SJSA1 (cell line): ENCODE measurements at places on chromosomes 1 and 21. TPM values are rescaled to one million over a fixed set of nuclear protein-coding genes. Genes with fewer than 3 reads are reported as not detected.
A peak's percentile ranks its signal among the peaks of the same experiment; 100 is the strongest.

DNA sequence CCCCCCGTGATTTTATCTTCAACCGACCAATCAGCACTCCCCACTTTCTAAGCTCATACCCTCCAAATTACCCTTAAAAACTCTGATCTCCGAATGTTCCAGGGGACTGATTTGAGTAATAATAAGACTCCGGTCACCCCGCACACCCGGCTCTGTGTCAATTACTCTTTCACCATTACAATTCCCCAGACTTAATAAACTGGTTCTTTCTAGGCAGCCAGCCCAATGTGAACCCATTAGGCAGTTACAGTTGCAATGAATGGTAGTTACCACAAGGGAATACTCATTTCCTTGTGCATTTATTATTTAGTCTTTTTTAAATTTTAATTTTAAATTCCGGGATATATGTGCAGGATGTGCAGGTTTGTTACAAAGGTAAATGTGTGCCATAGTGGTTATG is 177.9 kb downstream of the HFM1 start:
- no peak overlapping the region for H3K4me3 ChIP-seq
- no peaks in the 10 kb centered on the region for H3K27me3 ChIP-seq
- no peaks in the 10 kb centered on the region for H3K36me3 ChIP-seq
- H3K4me1 ChIP-seq: no peaks in the 10 kb centered on the region

Gene PRKAA2
- total RNA-seq: 0.05 and 0.13 TPM in 2 replicates

Gene MX2
- total RNA-seq: not detected in 2 replicates

Gene CYP4A22
- not detected in 2 replicates for total RNA-seq

DNA sequence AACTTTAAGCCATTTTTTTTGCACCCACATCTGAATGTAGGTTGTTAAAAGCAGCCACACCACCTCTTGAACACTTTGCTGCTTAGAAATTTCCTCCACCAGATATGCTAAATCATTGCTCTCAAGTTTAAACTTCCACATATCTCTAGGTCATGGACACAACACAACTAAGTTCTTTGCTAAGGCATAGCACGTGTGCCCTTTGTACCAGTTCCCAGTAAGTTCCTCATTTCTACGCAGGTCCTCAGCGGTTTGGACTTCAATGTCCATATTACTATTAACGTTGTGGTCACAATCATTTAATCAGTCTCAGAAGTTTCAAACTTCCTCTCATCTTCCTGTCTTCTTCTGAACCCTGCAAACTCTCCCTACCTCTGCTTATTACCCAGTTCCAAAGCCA is 661.6 kb upstream of the PKN2 start:
- no peak for DNase-seq
- H3K4me1 ChIP-seq: no peaks in the 10 kb centered on the region
- H3K27ac ChIP-seq: no peak overlapping the region
- H3K36me3 ChIP-seq: no peaks in the 10 kb centered on the region
- H3K4me3 ChIP-seq: no peak overlapping the region
- H3K27me3 ChIP-seq: no peaks in the 10 kb centered on the region

Gene LRRN2
- not detected in 2 replicates for total RNA-seq

GRCh38 chr1:53367503-53368313 is 39.8 kb upstream of the LRP8 start:
- H3K36me3 ChIP-seq: no peaks in the 10 kb centered on the region
- H3K4me1 ChIP-seq: no peaks in the 10 kb centered on the region
- no peak overlapping the region for H3K27ac ChIP-seq
- peak; percentile 37 for DNase-seq

Gene CR1L
- total RNA-seq: not detected in 2 replicates

Gene FMN2
- total RNA-seq: 12.7 and 32.6 TPM in 2 replicates

Gene NPHS2
- not detected in 2 replicates for total RNA-seq

Gene CD2
- not detected in 2 replicates for total RNA-seq

GRCh38 chr1:181113059-181113641 is 24.6 kb downstream of the IER5 start:
- H3K27me3 ChIP-seq: no peaks in the 10 kb centered on the region
- H3K36me3 ChIP-seq: no peaks in the 10 kb centered on the region
- peak overlapping the region; percentile 46 for H3K27ac ChIP-seq
- peak; percentile 60 for DNase-seq
- H3K4me1 ChIP-seq: peaks cover 42% of the 10 kb centered on the region

Gene GSTM4
- 18.8 and 26.7 TPM in 2 replicates for total RNA-seq

Gene LRRIQ3
- total RNA-seq: 1.7 and 2.5 TPM in 2 replicates

GRCh38 chr1:44553771-44554170 is 120.5 kb downstream of the TMEM53 start:
- no peak overlapping the region for H3K4me3 ChIP-seq
- no peaks in the 10 kb centered on the region for H3K36me3 ChIP-seq
- no peaks in the 10 kb centered on the region for H3K27me3 ChIP-seq
- no peak overlapping the region for H3K27ac ChIP-seq

DNA sequence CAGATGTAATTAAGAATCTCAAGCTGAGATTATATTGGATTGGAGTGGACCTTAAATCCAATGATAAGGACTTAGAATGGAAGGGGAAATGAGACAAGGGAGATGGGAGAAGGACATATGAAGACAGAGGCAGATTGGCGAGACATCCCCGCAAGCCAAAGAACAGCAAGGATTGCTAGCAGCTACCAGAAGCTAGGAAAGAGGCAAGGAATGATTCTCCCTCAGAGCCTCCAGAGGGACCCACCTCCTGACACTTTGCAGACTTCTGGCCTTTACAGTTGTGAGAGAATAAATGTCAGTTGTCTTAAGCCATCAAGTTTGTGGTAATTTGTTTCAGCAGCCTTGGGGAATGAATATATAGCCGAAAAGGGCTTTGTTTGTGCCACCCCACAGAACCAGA is 20.7 kb downstream of the METTL13 start:
- DNase-seq: no peak
- 0 out of 2 replicates have a peak, but pooled peaks cover 3% of the 10 kb centered on the region for H3K4me1 ChIP-seq
- H3K27me3 ChIP-seq: no peaks in the 10 kb centered on the region
- H3K4me3 ChIP-seq: no peak overlapping the region
- peaks cover 14% of the 10 kb centered on the region for H3K36me3 ChIP-seq

GRCh38 chr1:9239622-9240401 is 5.2 kb downstream of the H6PD start:
- H3K36me3 ChIP-seq: peaks cover 6% of the 10 kb centered on the region; the same call in 1 of the 2 replicates
- DNase-seq: peak; percentile 66
- H3K4me3 ChIP-seq: no peak overlapping the region
- no peaks in the 10 kb centered on the region for H3K27me3 ChIP-seq
- peaks cover 25% of the 10 kb centered on the region for H3K4me1 ChIP-seq
- H3K27ac ChIP-seq: peak overlapping the region; percentile 49

DNA sequence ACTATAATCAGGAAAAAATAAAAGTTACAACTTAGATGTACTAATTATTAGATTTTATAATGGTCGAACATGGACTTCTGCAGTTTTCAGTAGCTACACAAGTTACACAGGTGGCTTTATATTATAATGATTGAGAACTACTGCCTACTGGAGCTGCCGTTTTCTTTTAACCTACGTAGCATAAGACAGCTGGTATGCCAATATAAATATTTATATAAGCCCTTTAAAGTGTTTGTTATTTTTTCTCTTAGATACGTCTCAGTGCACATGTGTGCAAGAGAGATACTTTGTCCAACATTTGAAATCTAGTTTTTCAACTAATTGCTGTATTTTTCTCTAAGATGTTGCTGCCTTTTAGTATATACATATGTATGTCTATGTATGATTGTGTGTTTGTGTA is 42.4 kb downstream of the PDC start:
- H3K4me3 ChIP-seq: no peak overlapping the region
- no peak overlapping the region for H3K27ac ChIP-seq
- DNase-seq: no peak

- peak overlapping the region; percentile 95 for H3K4me3 ChIP-seq
- H3K27ac ChIP-seq: peak overlapping the region; percentile 89
- H3K4me1 ChIP-seq: peaks cover 39% of the 10 kb centered on the region
- H3K27me3 ChIP-seq: no peaks in the 10 kb centered on the region
- peaks cover 64% of the 10 kb centered on the region for H3K36me3 ChIP-seq
These were observed 2.2 kb downstream of the FOXD2 start for GRCh38 chr1:47439819-47440598.

Gene BARHL2
- not detected in 2 replicates for total RNA-seq

Gene SLC1A7
- total RNA-seq: 4.5 and 12.1 TPM in 2 replicates

DNA sequence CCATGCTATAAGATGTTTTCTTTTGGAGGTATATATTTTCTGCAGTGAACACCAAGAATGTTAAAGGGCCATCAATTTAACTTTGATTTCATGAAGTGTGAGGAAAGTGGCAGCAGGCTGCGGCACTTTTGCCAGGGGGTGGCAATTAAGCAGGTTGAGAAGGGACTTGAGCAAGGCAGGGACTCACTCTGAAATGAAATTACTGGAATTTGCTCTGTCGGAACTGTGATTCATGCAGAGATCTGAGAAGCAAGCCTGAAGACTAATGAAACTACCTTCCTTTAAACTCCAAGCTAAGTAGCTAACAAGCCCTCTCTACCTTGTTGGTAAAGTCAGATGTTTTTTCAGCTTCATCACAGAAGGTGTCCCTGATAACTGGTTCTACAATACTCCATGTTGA is 441.6 kb downstream of the SIPA1L2 start:
- no peak overlapping the region for H3K4me3 ChIP-seq
- H3K27me3 ChIP-seq: no peaks in the 10 kb centered on the region
- DNase-seq: no peak
- no peaks in the 10 kb centered on the region for H3K36me3 ChIP-seq
- H3K4me1 ChIP-seq: no peaks in the 10 kb centered on the region; the same call in 1 of the 2 replicates

GRCh38 chr1:64001038-64001437 is 202.4 kb upstream of the UBE2U start:
- H3K27me3 ChIP-seq: no peaks in the 10 kb centered on the region
- peak; percentile 71 for DNase-seq
- peaks cover 26% of the 10 kb centered on the region for H3K4me1 ChIP-seq
- H3K27ac ChIP-seq: peak overlapping the region; percentile 22; the same call in 1 of the 2 replicates
- no peak overlapping the region for H3K4me3 ChIP-seq

DNA sequence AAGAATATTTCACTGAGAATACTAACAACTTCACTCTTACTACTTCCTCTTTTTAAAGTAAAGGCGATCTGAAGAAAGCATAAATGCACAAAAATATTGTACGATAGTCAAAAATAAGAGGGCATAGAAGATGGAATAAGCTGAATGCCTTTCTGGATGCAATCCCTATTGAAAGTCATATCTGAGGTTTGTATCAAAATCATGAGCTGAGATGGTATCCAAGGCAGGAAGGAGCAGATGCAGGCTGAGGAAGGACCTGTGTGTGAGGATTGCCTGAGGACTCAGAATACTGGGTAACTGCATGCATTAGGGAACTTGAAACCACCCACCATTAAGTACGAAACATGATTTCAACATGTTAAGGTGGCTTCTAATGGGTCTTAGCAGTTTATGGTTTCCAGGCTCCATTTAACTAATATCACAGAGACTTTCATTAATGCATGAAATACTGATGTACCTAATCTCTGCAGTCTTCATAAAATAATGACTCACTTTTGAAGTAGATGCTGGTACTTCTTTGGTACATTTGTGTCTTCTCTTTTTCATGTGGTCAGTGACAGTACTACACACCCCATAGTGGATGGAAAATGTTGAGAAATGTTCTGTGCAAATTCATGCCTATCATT is 29.6 kb upstream of the RGS1 start:
- H3K27ac ChIP-seq: no peak overlapping the region
- no peaks in the 10 kb centered on the region for H3K36me3 ChIP-seq
- no peak overlapping the region for H3K4me3 ChIP-seq
- peaks cover 30% of the 10 kb centered on the region for H3K4me1 ChIP-seq
- DNase-seq: no peak

Gene COL16A1
- 365 and 404 TPM in 2 replicates for total RNA-seq

- H3K27ac ChIP-seq: no peak overlapping the region
- DNase-seq: no peak
- no peaks in the 10 kb centered on the region for H3K36me3 ChIP-seq
- H3K4me1 ChIP-seq: peaks cover under 1% of the 10 kb centered on the region
- no peaks in the 10 kb centered on the region for H3K27me3 ChIP-seq
These were observed 79.7 kb upstream of the RAB4A start for GRCh38 chr1:229191066-229191674.

- peak; percentile 47 for DNase-seq
- H3K4me3 ChIP-seq: no peak overlapping the region
- H3K36me3 ChIP-seq: no peaks in the 10 kb centered on the region
- no peaks in the 10 kb centered on the region for H3K27me3 ChIP-seq
- no peak overlapping the region for H3K27ac ChIP-seq
These were observed 80.4 kb downstream of the ADARB1 start for GRCh38 chr21:45154511-45155508.

Gene FCER1G
- total RNA-seq: 1.1 TPM in 1 of 2 replicates, not detected in the other

DNA sequence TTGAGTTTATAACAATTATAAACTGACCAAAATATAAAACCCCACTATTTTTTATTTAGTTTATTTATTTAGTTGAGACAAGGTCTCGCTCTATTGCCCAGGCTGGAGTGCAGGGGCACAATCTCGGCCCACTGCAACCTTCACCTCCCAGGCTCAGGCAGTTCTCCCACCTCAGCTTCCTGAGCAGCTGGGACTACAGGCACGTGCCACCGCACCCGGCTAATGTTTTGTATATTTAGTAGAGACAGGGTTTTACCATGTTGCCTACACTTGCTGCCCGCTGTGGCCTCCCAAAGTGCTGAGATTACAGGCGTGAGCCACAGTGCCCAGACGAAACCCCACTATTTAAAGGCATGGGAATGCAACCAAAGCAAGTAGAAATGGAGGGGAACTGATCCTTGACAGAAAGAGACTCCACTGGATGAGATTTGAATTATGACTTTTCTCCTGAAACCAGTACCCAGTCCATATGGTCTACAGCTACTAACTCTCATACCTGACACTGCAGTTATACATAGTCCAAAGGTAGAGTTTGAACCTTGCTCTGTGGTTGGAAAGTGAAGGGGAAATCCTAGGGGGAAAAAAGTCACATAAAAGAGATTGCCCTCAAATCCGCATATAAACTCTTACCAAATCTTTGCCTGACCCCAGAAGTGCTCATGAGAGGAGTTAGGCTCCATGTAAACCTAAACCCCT is 11.3 kb downstream of the LRRC8C start:
- DNase-seq: no peak
- no peaks in the 10 kb centered on the region for H3K4me1 ChIP-seq
- H3K27me3 ChIP-seq: no peaks in the 10 kb centered on the region
- no peak overlapping the region for H3K4me3 ChIP-seq
- H3K36me3 ChIP-seq: peaks cover 5% of the 10 kb centered on the region; the same call in 1 of the 2 replicates
- no peak overlapping the region for H3K27ac ChIP-seq

GRCh38 chr1:93549811-93550210 is 101.9 kb downstream of the FNBP1L start:
- no peak overlapping the region for H3K4me3 ChIP-seq
- H3K4me1 ChIP-seq: peaks cover 26% of the 10 kb centered on the region

DNA sequence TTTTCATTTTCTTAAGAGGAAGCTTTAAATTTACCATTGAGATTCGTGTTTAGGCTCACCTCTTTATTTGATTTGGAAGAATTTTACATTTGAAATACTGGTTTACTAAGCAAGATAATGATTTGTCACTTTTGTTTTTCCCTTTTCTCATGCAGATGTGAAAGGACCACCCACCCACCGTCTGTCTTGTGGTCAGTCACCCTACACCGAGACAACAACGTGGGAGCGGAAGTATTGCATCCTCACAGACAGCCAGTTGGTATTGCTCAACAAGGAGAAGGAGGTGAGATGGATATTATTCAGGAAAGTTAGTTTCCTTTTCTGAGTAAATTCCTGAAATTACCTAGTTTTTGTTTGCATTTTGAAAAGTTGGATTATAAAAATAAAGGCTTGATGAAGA is 189.5 kb downstream of the RASAL2 start:
- no peaks in the 10 kb centered on the region for H3K27me3 ChIP-seq
- peak; percentile 85 for DNase-seq
- peaks cover 29% of the 10 kb centered on the region for H3K4me1 ChIP-seq
- no peak overlapping the region for H3K4me3 ChIP-seq
- peak overlapping the region; percentile 78 for H3K27ac ChIP-seq

GRCh38 chr21:42559326-42559725 is 45.7 kb downstream of the SLC37A1 start:
- H3K4me1 ChIP-seq: no peaks in the 10 kb centered on the region
- DNase-seq: no peak
- no peak overlapping the region for H3K27ac ChIP-seq
- H3K36me3 ChIP-seq: no peaks in the 10 kb centered on the region
